ENCODE measurements at places on chromosomes 11 and 22. TPM values are rescaled to one million over a fixed set of nuclear protein-coding genes. Genes with fewer than 3 reads are reported as not detected.
A peak's percentile ranks its signal among the peaks of the same experiment; 100 is the strongest.

- DNase-seq: no peak
These were observed 76.3 kb downstream of the FAM168A start for GRCh38 chr11:73521621-73522020.

DNA sequence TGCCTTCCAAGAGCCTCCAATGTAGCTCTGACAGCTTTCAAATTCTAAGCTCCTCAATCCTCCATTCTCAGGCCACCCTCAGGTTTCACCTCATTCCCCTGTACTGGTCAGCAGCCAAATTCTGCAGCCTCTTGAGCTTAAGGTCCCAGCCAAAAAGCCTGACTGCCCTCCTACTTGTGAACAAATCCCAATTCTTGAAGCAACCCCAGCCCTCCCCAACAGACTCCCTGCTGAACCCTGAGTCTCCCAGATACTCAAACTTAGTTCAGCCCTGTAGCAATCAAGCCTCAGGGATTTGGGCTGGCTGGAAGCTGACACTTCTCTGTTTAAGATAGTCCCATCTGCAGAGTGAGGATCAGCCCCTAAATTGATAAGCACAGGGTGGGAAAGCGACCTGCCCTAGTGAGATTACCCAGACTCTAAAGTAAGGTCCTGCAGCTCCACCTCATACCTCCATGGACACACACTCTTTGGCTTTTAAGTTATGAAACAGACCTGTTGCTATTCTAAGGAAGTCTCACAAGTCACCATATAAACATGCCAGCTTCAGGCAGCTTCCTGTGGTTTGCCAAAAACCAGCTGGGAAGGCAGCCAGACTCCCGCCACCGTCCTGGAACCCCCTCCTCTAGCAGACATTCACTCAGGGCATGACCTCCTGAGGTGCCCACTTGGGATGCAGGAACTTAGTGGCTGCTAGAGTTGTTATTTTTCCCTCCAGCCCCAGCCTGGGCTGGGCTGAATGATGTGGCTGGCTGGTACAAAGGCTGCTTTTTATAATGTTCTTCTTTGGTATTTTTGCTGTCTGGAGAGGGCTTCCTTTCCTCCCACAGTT lies 82.5 kb upstream of the PICALM start:
- DNase-seq: no peak

DNA sequence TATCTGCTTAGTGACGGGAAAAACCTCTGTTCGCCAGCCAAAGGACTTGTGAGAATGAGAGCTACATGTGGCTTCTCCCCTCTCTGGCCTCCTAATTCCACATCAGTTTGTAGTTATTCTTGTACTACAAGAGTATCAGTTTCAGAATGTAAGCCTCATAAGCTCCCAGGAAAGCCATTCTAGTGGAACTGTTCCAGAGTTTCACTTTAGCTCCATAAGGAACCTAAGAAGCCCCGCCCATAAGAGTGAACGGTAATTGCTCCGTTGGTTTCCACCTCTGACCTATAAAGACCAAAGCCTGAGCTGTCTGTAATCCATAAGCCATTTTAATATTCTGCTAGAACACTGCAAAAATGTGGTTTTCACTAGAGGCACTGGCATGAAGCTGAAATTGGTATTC lies 53.0 kb downstream of the SIK3 start:
- DNase-seq: no peak

DNA sequence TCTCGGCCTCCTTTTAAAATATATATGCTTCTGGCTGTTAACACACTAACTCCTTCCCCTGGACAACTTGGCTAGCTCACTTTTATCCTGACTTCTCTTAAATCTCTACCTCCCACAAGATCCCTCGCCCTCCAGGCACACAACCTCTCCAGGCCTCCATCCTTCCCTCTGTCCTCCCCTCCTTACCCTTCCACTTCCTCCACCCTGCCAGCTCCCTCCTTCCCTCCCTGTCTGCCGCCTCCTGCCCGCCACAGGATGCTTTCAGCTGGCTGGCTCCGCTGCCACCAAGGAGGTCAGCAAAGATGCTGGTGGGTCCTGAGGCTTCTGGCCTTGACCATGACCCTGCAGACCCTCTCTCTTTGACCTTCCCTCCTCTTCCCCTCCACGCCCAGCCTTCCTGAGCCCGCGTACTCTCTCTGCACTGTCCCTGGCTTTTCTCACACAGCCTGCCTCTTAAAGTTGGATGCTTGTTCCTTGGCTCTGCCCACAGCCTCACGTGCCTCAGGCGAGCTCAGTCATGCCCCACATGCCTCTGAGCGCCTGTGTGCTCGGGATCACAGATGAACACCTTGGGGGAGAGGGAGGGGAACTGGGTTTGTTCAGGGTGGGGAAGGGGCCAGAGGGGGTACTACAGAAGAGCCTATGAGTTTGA lies 6.7 kb downstream of the NFAM1 start:
- DNase-seq: no peak

GRCh38 chr22:46767249-46767985 lies 5.0 kb downstream of the TBC1D22A start:
- no peak for DNase-seq

- no peak for DNase-seq
These were observed 48.0 kb upstream of the PLET1 start for GRCh38 chr11:112308651-112309050.

DNA sequence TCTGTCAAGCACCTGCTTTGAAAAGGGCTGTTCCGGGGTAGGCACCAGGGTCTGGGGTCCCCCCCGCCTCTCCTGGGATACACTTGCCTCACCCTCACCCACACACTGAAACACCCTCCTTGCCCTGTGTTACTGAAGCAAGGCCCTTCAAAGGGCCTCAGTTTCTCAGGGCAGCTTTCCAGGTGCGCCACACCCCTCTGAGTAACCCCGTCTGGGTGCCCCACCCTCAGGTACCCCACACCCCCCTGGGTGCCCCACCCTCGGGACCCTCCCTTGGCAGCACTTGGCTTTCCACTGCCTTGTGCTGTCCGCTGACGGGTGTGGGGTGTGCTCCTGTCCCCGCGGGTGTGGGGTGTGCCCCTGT lies 413.6 kb downstream of the TBC1D22A start:
- no peak for DNase-seq

DNA sequence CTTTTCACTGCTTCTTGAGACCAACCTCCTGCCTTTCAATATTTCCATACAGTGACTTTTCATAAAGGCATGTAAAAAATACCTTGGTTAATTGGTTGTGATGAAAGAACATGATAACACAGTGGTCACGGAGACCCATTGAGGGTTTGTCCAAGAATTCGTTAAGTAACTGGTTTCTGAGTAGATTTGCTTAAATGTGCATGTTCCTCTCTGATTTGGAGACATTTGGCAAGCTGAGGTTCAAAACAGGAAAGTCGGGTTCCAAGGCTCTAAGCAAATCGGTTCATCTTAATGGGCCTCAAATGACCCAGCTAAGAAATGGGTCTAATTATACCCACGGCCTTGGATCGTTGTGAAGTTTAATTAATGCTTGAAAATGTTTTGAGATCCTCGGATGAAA lies 36.9 kb upstream of the CCND1 start:
- DNase-seq: no peak

- no peak for DNase-seq
These were observed 3.1 kb downstream of the DRD4 start for GRCh38 chr11:640021-640706.

DNA sequence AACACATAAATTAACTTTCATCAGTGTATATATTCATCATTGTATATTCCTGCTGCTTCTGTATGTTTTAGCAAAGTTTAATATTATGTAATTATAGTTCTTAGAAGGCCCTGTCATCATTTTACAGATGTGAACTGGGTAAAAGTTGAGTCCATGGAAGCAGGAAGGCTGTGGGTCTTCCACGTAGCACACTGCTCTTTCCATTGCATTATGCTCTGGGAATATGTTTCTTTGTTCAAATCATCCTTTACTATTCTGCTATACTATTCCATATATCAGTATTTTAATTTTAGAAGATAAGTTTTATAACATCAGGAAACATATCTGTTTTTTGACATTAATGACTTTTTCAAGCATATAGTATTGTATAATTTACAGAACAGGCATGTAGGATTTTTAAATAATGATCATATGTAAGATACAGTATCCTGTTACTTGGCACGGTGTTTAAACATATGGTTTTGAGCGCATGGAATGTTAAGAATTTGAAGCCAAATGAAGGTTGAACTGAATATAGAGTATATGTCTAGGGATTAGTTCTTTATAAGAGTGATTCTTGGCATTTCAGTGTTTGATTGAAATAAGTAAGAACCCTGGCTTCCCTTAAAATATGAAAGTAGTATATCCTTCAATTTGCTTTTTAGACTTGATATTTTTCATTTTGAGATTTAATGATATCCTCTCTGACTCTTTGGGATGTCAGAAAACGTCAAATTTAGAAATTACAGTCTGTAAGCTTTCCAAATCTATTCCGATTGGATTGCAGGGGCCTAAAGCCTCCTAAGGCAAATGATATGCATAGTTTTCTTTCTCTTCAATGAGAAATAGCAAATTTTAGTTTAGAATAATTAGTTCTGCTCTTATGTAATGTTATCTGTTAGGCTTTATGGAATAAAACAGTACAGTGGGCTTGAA lies 8.6 kb downstream of the CCDC81 start:
- no peak for DNase-seq

- peak; percentile 37 for DNase-seq
These were observed 84.0 kb upstream of the RCN1 start for GRCh38 chr11:32006799-32007388.

DNA sequence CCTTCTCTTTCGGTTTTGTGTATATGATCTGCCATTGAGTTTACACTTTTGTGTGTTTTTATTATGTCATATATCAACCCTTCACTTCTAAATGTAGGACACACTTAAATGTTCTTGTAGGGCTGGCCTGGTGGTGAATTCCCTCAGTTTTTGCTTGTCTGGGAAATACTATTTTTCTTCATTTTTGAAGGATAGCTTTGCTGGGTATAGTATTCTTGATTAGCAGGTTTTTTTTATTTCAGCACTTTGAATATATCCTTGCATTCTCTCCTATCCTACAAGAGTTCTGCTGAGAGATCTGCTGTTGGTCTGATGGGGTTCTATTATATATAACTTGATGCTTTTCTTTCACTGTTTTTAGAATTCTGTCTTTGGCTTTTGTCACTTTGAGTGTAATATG lies 79.1 kb downstream of the TECTA start:
- no peak for DNase-seq

DNA sequence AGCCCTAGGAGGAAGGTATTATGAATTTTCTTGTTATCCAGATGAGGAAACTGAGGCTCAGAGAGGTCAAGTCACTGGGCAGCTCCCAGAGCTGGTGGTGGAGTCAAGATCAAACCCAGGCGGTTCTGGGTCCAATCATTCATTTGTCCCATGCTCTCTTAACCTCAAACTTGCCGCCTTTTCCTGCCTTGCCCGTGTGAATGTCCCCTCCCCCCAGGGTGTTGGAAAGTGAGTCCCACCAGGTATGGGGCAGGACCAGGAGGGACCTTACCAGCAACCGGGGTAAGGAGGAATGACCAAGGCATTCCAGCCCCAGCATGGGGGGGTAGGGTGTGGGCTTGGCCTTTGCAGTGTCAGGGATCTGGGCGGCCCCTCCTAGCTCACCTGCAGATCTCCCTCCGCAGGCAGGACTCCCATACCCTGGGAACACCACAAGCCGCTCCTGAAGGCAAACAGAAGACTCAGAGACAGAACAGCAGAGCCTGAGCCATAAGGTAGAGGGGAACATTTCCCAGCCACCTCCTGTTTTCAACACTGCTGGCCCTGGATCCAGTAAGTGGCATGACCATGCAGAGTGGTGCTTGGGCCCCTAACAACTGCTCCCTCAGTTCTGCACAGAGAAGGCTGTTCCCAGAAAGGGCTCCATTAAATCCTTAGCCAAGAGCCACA lies 41.2 kb upstream of the SYT7 start:
- DNase-seq: no peak

DNA sequence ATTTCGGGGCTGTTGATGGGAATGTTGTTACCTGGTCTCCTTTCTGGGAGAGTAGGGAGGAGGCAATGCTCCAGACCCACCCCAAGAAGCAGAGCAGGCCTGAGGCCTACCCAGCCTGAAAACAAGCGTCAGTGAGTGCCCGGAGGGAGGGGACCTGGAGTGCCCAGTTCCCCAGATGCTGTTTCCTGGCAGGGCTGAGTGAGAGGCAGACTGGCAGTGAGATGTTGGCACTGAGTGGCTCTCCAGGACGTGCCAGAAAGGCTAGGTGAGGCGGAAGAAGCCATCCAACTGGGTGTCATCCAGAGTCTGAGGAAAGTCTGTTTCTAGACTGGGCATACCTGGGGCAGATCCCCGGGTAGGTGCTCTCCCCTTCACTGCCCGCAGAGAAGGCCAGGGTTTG lies 1.3 kb downstream of the POU2F3 start:
- DNase-seq: no peak

DNA sequence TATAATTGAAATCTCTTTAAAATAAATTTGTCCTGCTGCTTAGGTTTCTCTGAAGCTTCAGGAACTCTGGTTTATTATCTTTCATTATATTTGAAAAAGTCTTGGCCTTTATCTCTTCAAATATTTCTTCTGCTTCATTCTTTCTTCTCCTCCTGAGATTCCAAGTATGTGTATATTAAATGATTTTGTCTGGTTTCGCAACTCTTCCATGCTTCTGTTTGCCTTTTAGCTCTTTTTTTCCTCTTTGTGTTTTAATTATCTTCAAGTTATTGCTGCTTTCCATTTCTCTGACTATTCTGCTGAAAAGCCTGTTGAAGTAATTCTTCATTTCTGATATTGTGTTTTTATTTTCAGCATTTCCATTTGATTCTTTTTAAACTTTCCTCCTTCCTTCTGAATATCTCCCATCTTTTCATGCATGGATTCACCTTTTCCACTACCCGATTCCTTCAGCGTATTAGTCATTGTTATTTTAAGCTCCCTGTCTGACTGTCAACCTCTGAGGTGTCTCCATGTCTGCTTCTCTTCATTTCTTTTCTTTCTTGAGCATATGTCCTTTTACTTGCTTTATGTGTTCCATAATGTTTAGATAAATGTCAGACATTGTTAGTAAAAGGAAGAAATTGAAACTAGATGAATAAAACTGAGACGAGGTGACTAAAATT lies 46.6 kb upstream of the CTSC start:
- DNase-seq: no peak

DNA sequence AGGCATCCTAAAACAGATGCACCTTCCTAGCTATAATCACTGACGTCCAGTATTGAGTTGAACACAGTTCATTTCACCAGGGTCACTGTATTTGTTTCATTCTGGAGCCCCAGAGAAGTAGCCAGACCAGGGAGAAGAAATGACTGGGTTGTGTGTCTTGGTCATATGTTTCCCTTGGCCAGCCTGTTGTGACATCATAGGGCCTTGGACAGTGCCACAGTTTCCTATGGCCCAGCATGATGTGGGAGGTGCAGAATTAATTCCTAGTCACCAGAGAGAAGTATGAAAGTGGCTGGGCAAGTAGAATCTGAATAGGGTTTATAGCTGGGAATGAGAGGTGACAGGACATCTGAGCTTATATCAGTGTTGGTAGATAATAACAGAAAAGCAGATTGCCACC lies 84.0 kb upstream of the ZBED5 start:
- no peak for DNase-seq

Gene RHOD
- total RNA-seq: 0.82 TPM

Gene MUC5AC
- not detected for total RNA-seq

Gene UPK3A
- not detected for total RNA-seq

Gene SLC22A12
- total RNA-seq: not detected

Gene TRIM49
- under 0.01 TPM for total RNA-seq

Gene TMPRSS13
- 0.41 TPM for total RNA-seq

All from frontal cortex (tissue), 4 donors.